ENCODE measurements at places on chromosomes 12 and 14. TPM values are rescaled to one million over a fixed set of nuclear protein-coding genes. Genes with fewer than 3 reads are reported as not detected.

The ANO4 gene
- 0.05 TPM for total RNA-seq

The CRACR2A gene
- 6.7 TPM for total RNA-seq

The ARHGEF25 gene
- 2.0 TPM for total RNA-seq

The C14orf119 gene
- total RNA-seq, result 73.7 TPM

The P2RX2 gene
- not detected for total RNA-seq

The GXYLT1 gene
- total RNA-seq, result 25.7 TPM

The CD69 gene
- 32.5 TPM for total RNA-seq

The MARK3 gene
- total RNA-seq, result 65.5 TPM

The GPRC5D gene
- total RNA-seq, result not detected

The RTL1 gene
- total RNA-seq, result not detected

The PPFIBP1 gene
- 125 TPM for total RNA-seq

The KTN1 gene
- total RNA-seq, result 94.2 TPM

The MSI1 gene
- not detected for total RNA-seq

The DICER1 gene
- 46.7 TPM for total RNA-seq

The TMTC2 gene
- total RNA-seq, result 6.2 TPM

The SERPINA5 gene
- 0.29 TPM for total RNA-seq

The TMEM260 gene
- total RNA-seq, result 16.5 TPM

The STAC3 gene
- 0.58 TPM for total RNA-seq

The RFX4 gene
- total RNA-seq, result not detected

The SMIM41 gene
- total RNA-seq, result not detected

The C12orf54 gene
- total RNA-seq, result not detected

The TMEM229B gene
- 2.9 TPM for total RNA-seq

The NGDN gene
- total RNA-seq, result 26.5 TPM

The IQSEC3 gene
- total RNA-seq, result 0.18 TPM

The RNASE3 gene
- total RNA-seq, result not detected

The CLEC4C gene
- not detected for total RNA-seq

The MYO1A gene
- total RNA-seq, result not detected
